ENCODE measurements at places on chromosomes 4 and X.

DNA sequence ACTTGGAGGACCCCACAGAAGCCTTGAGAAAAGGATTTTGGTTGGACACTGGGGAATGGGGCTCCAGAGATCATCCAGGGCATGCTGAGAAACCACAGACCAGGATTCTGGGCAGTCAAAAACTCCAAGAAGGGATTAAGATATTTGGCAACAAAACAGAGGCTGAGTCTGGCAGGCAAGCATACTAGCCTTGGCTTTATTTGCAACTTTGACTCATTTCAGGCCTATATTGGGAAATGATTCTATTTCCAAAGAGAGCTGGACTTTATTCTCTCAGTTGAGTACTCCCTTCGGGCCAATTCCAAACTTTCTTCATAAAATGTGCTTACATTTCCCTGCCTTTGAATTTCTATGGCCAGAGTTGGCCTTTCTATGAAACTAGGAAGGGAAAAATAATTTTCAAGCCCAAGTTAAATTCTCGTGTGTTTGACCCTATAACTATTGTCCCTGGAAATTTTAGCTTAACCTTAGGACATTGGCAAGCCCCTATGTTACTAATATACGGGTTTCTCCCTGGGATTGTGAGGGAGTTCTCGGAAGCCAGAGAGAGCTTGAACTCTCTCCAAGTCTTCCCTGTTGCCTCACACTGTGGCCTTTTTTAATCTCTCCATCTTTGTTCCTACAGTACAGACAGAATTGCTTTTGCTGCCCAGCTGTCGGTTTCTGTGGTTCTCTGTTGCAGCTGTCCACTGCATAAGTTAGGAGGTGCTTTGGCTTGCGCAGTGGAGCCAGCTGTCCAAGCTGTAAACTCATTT, 112.6 kb upstream of the FAM9A start:
- DNase-seq, result no peak

DNA sequence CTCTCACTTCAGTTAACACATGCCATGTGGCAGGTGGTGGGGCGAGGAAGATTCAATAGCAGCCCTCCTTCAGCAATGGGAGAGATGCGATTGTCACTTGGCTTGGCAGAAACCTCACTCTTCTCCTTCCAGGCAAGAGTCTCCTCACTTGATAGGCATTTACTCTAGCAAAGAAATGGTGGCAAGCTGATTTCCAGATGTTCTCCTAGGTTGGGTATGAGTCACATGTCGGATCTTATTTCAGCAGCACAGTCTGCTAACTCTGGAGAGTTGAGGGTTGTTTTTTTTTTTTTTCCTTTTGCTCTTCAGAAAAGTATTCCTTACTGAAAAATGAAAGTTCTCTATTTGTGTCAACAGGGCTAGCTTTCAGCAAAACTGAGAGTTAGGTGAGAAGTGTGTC, 119.5 kb upstream of the CHRDL1 start:
- DNase-seq, result no peak

- DNase-seq, result no peak
Observed at GRCh38 chr4:182653596-182653995, 263.6 kb downstream of the DCTD start.

GRCh38 chr4:87037671-87038334, 103.0 kb downstream of the AFF1 start:
- DNase-seq, result no peak

DNA sequence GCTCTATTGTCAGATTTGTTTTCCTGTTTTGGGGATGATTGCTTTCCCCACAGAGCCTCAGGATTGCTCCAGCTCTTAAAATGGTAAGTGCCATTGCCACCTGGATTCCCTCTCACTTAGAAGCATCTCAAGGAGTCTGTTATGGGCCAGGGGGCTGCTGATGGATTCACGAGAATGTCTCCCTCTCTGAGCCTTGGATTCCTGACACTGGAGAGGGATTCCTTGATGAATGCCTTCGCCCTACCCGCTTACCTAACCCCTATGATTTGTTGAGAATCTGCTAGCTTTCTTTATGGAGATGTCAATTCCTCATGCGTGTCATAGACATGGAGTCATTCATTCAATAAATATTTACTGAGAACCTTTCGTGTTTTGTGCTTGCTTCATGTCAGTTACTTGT, 36.9 kb upstream of the TENM3 start:
- no peak for DNase-seq

DNA sequence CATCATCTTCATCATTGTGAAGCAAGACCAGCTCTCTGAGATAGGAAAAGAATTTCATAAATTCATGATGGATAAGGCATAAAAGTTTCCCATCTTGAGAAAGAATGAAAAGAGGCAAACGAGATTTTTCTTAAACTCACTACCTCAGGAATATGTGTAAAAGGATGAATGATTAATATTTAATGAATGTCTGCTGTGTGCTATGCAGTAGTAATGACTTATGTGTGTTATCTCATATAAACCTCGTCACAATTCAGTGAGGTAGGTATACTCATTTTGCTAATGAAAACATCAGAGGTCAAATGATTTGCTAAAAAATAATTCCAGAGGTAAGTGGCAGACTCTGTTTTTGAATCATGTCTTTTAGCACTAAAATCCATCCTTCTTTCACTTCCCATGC, 42.6 kb upstream of the GYPA start:
- no peak for DNase-seq

GRCh38 chr4:104524591-104524990, 29.9 kb upstream of the CXXC4 start:
- no peak for DNase-seq

DNA sequence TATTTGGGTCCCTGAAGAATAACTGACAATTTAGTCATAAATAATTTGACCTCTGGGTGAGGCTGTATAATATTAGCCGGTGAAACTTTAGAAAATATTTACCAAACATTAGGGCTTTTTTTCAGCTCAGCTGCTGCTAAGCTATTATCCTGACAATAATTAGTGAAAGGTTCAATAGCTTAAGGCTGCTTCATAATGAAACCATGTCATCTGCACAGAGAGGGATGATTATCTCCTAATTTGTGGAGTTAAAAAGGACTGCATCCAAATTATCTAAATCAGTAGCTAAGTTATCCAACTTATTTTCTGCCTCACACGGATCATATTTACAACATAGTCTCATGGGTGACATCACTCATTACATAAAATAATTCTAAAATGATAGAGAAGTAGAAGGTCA, 1249.8 kb downstream of the RAPGEF2 start:
- no peak for DNase-seq

DNA sequence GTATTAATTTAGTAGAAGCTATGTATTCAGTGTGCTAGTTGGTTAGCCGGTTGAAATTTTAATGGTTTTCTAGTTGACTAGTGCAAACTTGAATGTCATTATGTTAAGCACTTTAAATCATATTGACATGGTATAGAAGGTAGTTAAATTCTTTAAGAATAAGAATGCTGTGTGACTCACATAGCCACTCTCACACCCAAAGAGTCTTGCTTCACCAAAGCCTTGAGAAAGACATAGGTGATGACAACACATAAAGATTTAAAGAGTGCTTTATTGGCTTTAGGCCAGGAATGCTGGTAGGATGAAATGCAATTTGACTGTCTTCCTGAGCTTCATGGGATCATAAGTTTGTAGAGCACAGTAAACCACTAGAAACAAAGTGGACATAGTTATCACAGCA, 85.3 kb downstream of the DCAF8L2 start:
- DNase-seq, result no peak

GRCh38 chrX:111352424-111352823, 59.6 kb downstream of the DCX start:
- DNase-seq, result no peak

DNA sequence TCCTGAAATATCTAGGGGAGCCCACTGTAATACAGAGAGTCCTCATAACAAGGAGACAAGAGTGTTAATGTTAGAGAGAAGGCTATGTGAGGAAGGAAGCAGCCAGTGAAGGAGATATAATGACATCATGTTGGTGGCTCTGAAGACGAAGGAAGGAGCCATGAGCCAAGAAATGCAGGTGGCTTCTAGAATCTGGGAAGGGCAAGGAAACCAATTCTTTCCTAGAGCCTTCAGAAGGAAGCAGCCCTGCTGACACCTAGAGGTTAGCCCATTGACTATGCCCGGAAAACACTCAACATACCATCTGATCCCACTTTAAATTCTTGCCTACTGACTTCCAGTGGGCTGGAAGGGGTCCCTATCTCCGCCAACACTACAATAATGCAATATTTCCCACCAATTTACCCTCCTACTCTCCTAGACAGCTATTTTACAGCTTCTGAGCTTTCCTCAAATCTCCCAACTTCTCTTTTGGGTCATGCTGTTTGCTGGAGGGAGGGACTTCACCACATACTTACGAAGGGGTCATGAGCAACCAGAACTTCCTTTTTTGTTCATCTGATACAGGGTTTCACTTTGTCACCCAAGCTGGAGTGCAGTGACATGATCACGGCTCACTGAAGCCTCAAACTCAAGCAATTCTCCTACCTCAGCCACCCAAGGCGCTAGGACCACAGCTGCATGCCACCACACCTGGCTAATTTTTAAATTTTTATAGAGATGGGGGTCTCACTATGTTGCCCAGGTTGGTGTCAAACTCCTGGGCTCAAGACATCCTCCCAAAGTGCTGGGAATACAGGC, 25.2 kb upstream of the G3BP2 start:
- peak; percentile 49 for DNase-seq

DNA sequence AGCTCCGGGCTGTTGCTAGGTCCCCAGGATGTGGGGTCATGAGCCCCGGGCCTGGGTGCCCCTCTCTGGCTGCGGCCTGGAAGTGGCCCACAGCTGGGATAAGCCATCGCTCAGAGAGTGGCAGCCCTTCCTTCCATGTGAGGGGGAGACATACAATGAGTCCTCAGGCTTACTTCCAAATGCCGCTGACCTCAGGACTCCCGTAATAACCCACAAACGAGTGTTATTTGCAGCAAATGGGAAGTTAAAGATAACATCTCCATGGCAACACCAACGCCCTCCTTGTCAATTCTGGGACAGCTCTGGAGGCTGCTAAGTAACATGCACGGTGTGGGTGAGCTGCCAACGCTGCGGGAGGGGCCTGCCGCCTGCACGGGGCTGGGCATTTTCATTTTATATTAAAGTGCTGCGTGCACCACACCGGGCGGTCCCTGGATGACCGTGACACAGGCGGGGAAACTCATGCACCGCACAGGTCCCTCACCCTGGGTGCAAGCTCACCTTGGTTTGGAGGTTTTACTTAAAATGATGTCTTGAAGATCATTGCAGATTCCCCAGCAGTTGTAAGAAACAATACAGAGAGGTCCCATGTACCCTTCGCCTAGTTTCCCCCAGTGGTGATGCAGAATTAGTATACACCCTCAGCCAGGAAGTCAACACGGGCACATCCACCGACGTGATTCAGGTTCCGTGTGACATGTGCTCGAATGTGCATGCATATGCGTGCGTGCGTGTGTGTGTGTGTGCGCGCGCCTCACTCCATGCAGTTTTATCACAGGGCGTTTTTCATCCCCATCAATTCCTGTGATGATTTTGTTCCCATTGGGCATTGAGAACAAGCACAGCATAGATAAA, 79.4 kb downstream of the ABLIM2 start:
- no peak for DNase-seq

Data from stimulated activated CD8-positive, alpha-beta memory T cell treated with anti-CD3 and anti-CD28 coated beads, Interleukin-4, amount 100 ng/mL, for 48 hours (primary cell).